ENCODE measurements at places on chromosomes 5 and 9. TPM values are rescaled to one million over a fixed set of nuclear protein-coding genes. Genes with fewer than 3 reads are reported as not detected.

Gene PDLIM4
- total RNA-seq, result 6.5 TPM

Gene IFNK
- not detected for total RNA-seq

Gene SLC23A1
- not detected for total RNA-seq

Gene SH3PXD2B
- 2.9 TPM for total RNA-seq

Gene ANKRD34B
- total RNA-seq, result not detected

Gene EQTN
- total RNA-seq, result not detected

Gene MROH2B
- total RNA-seq, result not detected

Gene BHMT2
- total RNA-seq, result 6.1 TPM

Gene SHC3
- total RNA-seq, result 0.20 TPM

Gene DCP2
- total RNA-seq, result 14.4 TPM

Gene ADAMTS16
- total RNA-seq, result 0.05 TPM

Gene PDLIM7
- total RNA-seq, result 70.6 TPM

GRCh38 chr5:56291079-56291643 lies 58.0 kb upstream of the ANKRD55 start:
- no peaks in the 10 kb centered on the region for H3K27me3 ChIP-seq
- H3K4me1 ChIP-seq, result peaks cover 3% of the 10 kb centered on the region
- no peak overlapping the region for H3K4me3 ChIP-seq
- DNase-seq, result no peak
- H3K27ac ChIP-seq, result no peak overlapping the region

DNA sequence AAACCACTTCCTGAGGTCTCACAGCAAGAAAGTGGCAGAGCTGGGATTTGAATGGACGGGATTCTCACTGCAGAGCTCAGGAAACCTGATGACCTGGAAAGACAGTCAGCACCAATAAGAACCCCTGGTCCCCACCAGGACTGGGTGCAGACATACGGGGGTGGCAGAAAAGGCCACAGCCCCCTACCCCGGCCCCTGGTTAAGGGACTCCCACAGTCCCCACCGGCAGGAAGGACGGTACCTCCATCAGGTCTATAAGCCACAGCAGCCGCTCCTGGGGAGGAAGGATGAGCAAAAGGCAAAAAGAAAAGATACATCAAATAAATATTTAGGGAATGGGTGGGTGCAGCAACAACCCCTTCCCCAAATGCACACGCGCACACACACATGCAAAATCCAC lies 32.0 kb upstream of the AKNA start:
- H3K27me3 ChIP-seq, result no peaks in the 10 kb centered on the region
- no peaks in the 10 kb centered on the region for H3K36me3 ChIP-seq
- H3K4me1 ChIP-seq, result no peaks in the 10 kb centered on the region
- no peak for DNase-seq
- no peak overlapping the region for H3K4me3 ChIP-seq

DNA sequence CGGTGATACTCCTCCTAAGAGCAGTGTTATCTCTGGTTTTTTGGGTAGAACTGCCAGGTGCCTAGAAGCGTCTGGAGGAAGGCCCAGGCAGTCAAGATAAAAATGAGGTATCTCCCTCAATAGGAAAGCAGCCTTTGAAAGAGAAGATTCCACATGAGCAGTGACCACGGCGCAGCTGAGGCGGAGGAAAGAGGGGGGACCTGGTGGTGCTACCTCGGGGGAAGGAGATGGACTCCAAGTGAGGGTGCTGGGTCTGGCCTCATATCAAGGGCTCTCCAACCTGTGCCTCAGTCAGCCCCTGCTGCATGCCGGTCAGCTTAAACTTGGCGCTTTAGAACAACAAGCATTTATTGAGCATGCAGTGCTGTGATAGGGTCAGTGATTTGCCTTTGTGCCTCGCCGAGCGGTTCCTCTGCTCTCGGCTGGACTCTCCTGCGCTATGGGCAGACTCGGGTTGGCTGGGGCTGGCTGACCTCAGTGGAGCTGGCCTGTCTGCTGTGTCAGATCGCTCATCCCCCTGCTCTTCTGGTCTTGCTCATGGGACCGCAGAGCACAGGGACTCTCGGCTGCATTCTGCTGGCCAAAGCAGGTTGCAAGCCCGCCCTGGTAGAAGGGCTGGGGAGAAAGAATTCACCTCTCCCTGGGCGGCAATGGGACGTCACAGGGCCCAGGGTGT lies 121.1 kb upstream of the IRX4 start:
- H3K4me3 ChIP-seq, result no peak overlapping the region
- H3K27me3 ChIP-seq, result no peaks in the 10 kb centered on the region
- H3K4me1 ChIP-seq, result no peaks in the 10 kb centered on the region
- H3K36me3 ChIP-seq, result no peaks in the 10 kb centered on the region

DNA sequence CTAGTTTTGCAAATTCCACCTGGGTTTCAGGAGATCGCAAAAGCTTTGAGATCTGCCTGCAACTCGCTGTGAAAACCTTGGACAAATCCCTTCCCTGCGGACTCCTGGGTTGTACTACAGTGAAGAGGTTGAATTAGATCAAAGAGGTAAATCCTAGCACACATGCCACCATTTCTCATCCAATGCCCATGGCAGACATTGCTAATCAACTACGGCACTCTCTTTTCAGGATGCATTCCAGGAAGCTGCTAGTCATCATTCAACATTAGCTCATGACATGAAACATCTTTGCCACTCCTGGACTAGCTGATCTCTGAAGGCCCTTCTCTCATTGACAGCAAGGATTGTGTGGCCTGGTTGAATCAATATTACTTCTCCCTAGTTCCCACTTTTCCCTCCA lies 46.1 kb downstream of the PCDH1 start:
- no peaks in the 10 kb centered on the region for H3K27me3 ChIP-seq
- H3K27ac ChIP-seq, result no peak overlapping the region
- DNase-seq, result no peak
- no peaks in the 10 kb centered on the region for H3K36me3 ChIP-seq

- H3K27ac ChIP-seq, result no peak overlapping the region
- H3K4me1 ChIP-seq, result no peaks in the 10 kb centered on the region
- DNase-seq, result no peak
- H3K27me3 ChIP-seq, result no peaks in the 10 kb centered on the region
- H3K4me3 ChIP-seq, result no peak overlapping the region
- no peaks in the 10 kb centered on the region for H3K36me3 ChIP-seq
Measured at GRCh38 chr9:8401961-8402705, 602.6 kb upstream of the DMAC1 start.

DNA sequence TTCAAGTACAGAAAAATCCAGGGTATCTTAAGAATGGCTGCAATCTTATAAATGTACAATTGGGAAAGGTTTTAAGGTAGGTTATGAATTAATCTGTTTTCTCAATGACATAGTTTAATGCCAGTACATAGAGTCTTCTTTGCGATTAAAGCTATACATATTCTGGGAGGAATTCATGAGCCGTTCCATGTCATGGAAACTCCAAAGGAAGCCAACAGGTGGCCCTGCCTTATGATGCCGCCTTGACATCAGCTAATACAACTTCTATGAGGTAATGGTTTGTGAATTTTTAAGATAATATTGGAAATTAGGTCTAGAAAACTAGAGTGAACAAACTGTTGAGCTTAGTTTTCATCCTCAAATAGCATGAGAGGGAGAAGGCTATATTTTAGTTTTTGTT lies 713.4 kb downstream of the EFNA5 start:
- no peak overlapping the region for H3K4me3 ChIP-seq
- no peaks in the 10 kb centered on the region for H3K36me3 ChIP-seq

- H3K27ac ChIP-seq, result no peak overlapping the region
- H3K27me3 ChIP-seq, result no peaks in the 10 kb centered on the region
- H3K4me1 ChIP-seq, result peaks cover 43% of the 10 kb centered on the region
- H3K4me3 ChIP-seq, result no peak overlapping the region
- H3K36me3 ChIP-seq, result no peaks in the 10 kb centered on the region
Measured at GRCh38 chr9:133842721-133843227, 104.6 kb upstream of the SARDH start.

DNA sequence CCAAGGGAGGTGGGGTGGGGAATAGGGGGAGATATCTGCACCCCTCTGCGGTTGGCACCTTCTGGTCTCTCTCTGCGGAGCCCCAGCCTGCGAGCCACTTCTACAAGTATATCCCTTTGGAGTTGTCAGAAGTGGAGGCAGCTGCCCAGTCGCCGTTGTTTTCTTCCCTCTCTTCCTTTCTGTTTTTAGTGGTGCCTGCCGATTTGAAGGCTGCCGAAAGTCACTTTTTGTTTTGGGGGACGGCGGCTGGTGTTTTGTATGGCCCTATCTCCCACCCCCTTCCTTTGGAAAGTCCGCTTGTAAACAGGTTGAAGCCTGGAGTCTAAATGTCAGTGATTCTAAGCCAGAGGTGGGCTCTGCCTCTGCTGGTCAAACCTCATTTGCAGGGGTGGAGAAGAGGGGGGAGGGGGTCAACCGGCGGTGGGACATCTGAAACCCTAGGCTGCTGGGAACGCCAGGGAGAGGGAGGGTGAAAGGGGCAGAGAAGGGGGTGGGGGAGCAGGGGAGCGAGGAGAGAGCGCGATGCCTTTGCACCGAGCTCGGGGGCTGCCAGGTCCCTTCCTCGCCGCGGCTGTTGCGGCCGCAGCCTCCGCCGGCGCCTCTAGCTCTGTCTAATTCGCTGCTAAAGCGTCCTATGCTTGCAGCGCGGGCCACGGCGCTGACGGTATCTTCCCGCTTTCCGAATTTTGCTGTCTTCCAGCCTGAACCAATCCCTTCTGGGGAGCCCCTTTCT lies at the start of gene FGF10:
Gene FGF10, minus strand, starts transcription at position 331 of the 733 bp plus-strand sequence. CDS start 738 bp downstream, outside the sequence.
- no peak within 1 kb of the TSS for H3K27ac ChIP-seq
- no peaks in the 10 kb centered on the region for H3K36me3 ChIP-seq
- H3K4me1 ChIP-seq, result peaks cover 5% of the 10 kb centered on the region
- peak within 1 kb of the TSS; percentile 38 for H3K4me3 ChIP-seq
- peaks cover 5% of the 10 kb centered on the region for H3K27me3 ChIP-seq

DNA sequence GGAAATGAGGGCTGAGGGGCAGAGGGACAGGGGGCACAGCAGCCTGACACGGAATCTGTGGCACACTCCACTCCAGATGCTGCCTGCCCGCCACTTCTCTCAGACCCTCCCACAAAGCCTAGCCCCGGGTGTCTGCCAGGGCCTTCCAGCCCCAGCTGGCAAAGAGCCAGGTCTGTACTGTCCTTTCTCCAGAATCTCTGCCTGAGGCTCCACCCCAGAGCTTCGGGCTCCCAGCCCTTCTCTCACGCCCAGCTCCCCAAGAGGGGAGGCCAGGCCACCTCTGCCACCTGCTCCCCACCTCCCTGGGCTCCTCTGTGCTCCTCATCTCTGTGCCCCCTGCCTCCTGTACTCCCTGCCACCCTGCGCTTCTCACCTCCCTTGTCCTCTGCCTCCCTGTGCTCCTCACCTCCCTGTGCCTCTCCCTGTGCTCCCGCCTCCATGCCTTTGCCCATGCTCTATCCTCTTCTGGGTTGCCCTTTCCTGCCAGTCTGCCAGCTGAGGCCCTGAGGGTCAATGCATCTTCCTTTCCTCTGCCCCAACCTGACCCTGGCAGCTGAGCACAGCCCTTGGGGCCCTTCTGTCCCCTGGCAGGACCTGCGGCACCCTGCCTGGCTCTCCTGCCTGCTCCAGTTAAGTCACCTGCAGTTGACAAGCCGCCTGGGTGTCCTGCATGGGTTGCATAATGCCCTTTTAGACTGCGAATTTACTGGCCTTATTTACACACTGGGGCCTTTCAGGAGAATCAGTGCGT lies 36.4 kb downstream of the RASGEF1C start:
- DNase-seq, result peak; percentile 51
- H3K4me1 ChIP-seq, result peaks cover 3% of the 10 kb centered on the region
- no peak overlapping the region for H3K27ac ChIP-seq
- H3K36me3 ChIP-seq, result no peaks in the 10 kb centered on the region
- no peak overlapping the region for H3K4me3 ChIP-seq

GRCh38 chr9:19174127-19174912 lies 47.0 kb upstream of the PLIN2 start:
- no peaks in the 10 kb centered on the region for H3K36me3 ChIP-seq
- H3K4me1 ChIP-seq, result peaks cover 26% of the 10 kb centered on the region
- DNase-seq, result peak; percentile 64
- H3K27me3 ChIP-seq, result no peaks in the 10 kb centered on the region

GRCh38 chr9:105127863-105128220 lies 116.6 kb upstream of the SLC44A1 start:
- H3K36me3 ChIP-seq, result no peaks in the 10 kb centered on the region
- no peak for DNase-seq
- no peak overlapping the region for H3K27ac ChIP-seq
- H3K27me3 ChIP-seq, result no peaks in the 10 kb centered on the region
- no peaks in the 10 kb centered on the region for H3K4me1 ChIP-seq
- H3K4me3 ChIP-seq, result no peak overlapping the region

DNA sequence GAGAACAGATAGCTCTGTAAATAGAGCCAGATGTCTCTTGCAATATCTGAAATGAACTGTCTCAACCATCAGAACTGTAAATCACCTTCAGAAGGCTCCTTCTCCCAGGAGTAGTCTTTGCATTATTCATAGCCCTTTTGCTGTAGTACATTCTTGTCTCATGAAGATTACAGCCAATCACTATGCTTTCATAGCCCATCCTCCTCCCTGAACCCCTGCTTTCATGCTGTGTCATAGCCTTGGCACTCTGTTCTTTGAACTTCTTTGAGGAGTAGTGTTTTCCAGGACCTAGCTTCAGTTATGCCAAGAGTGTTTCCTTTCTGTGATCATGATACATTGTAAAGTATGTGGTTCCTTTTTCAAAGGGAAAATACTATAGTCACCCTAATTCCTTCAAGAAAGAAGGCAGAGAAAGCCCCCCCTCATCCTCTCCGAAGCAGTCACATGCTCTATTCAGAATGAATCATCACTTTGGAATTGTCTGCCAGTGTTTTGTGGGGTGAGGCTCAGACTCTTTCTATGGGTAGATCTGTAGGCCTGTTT lies 61.1 kb downstream of the GRIA1 start:
- H3K36me3 ChIP-seq, result no peaks in the 10 kb centered on the region
- H3K4me1 ChIP-seq, result no peaks in the 10 kb centered on the region
- no peaks in the 10 kb centered on the region for H3K27me3 ChIP-seq
- no peak overlapping the region for H3K27ac ChIP-seq

- H3K36me3 ChIP-seq, result no peaks in the 10 kb centered on the region
- H3K4me1 ChIP-seq, result no peaks in the 10 kb centered on the region
- H3K27me3 ChIP-seq, result no peaks in the 10 kb centered on the region
- no peak overlapping the region for H3K4me3 ChIP-seq
Measured at GRCh38 chr9:4464911-4465513, 25.3 kb upstream of the SLC1A1 start.

GRCh38 chr5:102818345-102818744 lies 63.2 kb downstream of the PAM start:
- H3K27ac ChIP-seq, result no peak overlapping the region
- H3K27me3 ChIP-seq, result no peaks in the 10 kb centered on the region
- H3K36me3 ChIP-seq, result no peaks in the 10 kb centered on the region
- H3K4me3 ChIP-seq, result no peak overlapping the region

DNA sequence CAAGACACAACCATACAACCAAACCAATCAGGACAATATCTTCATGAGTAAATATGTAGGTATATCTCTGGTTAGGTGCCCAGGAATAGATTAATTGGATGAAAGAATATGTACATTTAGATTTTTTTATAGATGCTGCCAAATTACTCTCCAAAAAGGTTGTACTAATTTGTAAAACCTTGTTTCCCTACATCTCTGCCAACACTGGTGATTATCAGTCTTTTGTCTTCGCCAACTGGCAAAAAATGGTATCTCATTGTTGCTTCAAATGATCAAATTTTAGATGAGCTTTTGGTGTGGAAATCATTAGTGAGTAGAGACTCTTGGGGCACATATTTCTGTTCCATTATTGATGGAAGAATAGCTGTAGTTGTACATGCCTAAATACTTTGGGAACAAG lies 90.7 kb upstream of the ELL2 start:
- H3K27me3 ChIP-seq, result no peaks in the 10 kb centered on the region
- no peaks in the 10 kb centered on the region for H3K36me3 ChIP-seq
- H3K4me3 ChIP-seq, result no peak overlapping the region

- H3K4me1 ChIP-seq, result no peaks in the 10 kb centered on the region
- H3K27me3 ChIP-seq, result peaks cover 20% of the 10 kb centered on the region
- no peaks in the 10 kb centered on the region for H3K36me3 ChIP-seq
- no peak overlapping the region for H3K4me3 ChIP-seq
- H3K27ac ChIP-seq, result no peak overlapping the region
Measured at GRCh38 chr9:76812591-76812990, 48.4 kb downstream of the PCA3 start.

GRCh38 chr5:40399349-40399748 lies 280.4 kb upstream of the PTGER4 start:
- no peaks in the 10 kb centered on the region for H3K4me1 ChIP-seq
- no peaks in the 10 kb centered on the region for H3K27me3 ChIP-seq
- DNase-seq, result no peak
- H3K4me3 ChIP-seq, result no peak overlapping the region
- no peak overlapping the region for H3K27ac ChIP-seq
